Fibroblast of skin of right quadriceps (primary cell): ENCODE measurements at places on chromosomes 1 and 21.

GRCh38 chr1:59484096-59484495 lies 187.2 kb downstream of the FGGY start:
- peak; percentile 95 for DNase-seq

- DNase-seq = no peak
Measured at GRCh38 chr1:50787266-50787665, 172.8 kb downstream of the FAF1 start.

DNA sequence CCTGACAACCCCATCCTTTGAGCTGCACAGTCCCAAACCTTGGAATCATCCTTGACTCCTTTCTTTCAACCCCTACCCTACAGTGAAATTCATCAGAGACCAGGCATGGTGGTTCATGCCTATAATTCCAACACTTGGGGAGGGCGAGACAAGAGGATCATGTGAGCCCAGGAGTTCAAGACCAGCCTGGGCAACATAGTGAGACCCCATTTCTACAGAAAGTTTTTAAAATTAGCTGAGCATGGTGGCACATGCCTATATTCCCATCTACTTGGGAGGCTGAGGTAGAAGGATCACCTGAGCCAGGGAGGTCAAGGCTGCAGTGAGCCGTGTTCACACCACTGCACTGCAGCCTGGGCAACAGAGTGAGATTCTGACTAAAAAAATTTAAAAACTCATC lies 34.5 kb downstream of the RERE start:
- no peak for DNase-seq

GRCh38 chr1:21573971-21574465 lies 64.8 kb downstream of the ALPL start:
- DNase-seq = peak; percentile 79
